Bronchial epithelial cell (primary cell): ENCODE measurements at places on chromosomes 2 and 18.

GRCh38 chr2:172859581-172860335 lies 124.1 kb downstream of the RAPGEF4 start:
- DNase-seq, result no peak

- no peak for DNase-seq
These were observed 416.6 kb downstream of the PLCL1 start for GRCh38 chr2:198220763-198221610.

DNA sequence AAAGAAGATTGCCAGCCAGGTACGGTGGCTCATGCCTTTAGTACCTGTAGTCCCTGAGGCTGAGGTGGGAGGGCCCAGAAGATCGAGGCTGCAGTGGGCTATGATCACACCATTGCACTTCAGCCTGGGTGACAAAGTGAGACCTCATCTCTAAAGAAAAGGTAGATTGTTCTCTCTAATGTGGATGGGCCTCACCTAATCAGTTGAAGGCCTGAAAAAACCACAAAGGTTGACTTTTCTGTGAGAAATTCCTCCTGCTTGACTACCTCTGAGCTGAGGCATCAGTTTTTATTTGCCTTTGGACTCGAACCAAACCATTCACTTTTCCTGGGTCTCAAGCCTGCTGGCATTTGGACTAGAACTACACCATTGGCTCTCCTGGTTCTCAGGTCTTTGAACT lies 142.1 kb upstream of the CYP26B1 start:
- DNase-seq, result no peak

DNA sequence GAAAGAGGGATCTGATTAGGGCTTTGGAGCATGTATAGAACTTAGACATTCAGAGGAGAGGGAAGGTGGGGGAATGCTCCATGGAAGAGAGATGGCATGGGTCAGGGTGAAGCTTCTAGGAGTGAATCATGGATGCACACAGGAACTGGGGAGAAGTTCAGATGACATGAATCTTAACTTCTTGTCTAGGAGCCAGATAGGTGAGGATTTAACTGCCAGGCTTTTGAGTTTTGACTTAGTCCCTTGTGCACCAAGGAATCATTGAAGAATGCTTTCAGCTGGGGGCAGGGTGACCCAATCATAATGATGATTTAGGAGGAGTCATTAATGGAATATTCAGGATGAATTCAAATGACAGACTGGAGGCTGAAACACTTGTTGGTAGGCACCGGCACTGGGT lies 48.7 kb downstream of the ACYP2 start:
- no peak for DNase-seq

DNA sequence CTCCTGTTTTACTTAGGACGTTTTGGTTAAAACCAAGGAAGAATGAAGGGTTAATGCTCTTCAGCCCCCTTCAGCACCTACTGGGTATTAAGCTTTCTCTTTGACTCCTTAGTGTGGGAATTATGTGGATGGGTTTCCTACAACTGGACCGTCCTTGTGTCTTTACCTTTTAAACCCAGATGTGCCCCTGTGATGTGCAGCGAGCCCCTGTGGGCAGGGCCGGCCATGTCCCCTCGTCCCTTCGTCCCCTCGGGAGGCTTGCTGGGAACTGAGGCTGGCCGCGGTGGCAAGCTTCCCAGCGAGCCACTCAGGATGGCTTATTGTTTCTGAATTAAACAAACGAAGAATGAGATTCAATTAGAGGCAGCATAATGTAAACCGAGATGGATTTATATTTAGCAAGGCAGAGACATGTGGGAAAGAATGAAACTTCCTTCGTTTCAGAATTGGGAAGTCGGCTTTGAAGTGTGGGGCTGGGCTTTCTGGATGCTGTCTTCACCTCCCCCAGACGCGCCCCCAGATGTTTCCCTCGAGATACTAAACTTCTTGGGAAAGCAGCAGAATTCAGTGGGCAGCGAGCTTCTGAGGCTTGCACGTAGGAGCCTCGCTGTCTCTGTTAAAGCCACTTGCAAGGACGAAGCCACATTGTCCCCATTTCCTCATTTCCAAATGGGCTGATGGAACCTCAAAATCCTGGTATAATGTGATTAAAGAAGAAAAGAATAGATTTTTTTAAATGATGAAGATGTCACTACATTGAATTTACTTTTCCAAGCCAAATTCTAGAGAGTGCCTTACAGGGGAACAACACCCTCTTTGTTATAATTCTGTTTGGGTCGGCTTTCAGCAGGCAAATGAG lies 146.0 kb downstream of the VAPA start:
- no peak for DNase-seq

- no peak for DNase-seq
These were observed 701.6 kb upstream of the ZEB2 start for GRCh38 chr2:145221516-145221915.

GRCh38 chr2:149658553-149658952 lies 71.0 kb upstream of the MMADHC start:
- no peak for DNase-seq

GRCh38 chr2:132937629-132938028 lies 267.6 kb upstream of the LYPD1 start:
- DNase-seq, result no peak

GRCh38 chr18:52813635-52814416 lies 473.8 kb downstream of the DCC start:
- DNase-seq, result peak; percentile 10

DNA sequence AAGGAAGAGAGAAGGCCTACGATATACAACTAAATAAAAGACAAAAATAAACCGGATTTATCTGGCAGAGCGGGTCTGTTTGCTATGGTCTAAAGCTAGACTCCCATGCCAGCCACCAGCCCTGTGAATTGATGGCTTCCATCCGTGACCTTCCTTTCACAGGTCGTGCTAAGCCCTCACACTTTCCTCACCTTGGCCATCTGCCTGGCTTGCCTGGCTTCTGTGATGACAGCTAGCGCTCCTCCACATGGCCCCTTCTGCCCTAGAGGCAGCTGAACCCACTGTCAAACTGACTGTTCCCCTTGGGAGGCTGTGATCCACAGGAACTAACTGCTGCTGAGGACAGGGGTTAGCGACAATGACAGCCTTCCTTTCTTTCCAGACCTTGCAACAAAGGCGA lies 32.5 kb downstream of the GAREM1 start:
- DNase-seq, result no peak

DNA sequence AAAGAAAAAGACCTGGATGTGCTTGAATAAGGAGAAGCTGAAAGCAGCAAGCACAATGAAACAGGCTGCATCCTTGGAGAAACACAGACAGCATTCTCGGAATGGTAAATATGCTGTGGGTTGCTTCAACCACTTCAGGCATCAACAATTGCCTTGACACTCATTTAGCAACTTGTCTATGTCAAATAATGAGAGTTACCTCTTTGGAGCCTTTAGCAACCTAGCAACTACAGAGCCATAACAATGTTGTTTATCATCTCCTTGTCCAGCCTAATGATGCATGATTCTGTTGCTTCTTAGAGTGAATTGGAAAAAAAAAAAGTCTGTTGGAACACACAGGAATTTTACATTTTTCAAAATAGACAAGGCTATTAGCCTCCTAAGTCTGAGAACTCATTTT lies 410.6 kb downstream of the PIK3C3 start:
- DNase-seq, result no peak

DNA sequence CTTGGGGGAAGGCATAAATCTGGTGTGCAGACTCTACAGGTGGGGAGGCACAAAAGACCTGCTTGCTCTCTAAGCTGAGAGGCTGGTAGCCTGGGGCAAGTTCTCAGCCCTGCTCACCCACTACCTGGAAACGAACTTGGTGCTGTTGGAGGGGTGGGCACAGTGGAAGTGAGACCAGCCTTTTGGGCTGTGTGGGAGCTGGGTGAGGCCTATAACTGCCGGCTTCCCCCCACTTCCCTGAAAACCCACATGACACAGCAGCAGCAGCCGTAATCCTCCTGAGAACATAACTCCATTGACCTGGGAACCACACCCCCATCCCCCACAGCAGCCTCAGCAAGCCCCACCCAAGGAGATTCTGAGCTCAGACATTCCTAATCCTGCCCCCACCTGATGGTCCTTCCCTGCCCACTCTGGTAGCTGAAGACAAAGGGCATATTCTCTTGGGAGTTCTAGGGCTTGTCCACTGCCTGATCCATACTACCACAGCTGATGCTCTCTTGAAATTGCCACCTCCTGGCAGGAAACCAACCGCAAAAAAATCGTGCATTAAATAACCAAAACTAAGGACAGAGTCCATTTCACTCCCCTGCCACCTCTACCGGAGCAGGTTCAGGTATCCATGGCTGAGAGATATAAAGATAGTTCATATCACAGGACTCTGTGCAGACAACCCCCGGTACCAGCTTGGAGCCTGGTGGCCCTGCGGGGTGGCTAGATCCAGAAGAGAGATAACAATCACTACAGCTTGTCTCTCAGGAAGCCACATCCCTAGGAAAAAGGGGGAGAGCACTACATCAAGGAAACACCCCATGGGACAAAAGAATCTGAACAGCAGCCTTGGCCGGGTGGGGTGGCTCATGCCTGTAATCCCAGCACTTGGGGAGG lies 178.1 kb downstream of the NDUFA10 start:
- no peak for DNase-seq

- DNase-seq, result no peak
These were observed 9.1 kb upstream of the ZNF804A start for GRCh38 chr2:184589261-184589660.

- DNase-seq, result no peak
These were observed 221.5 kb upstream of the SLC35G4 start for GRCh38 chr18:11387880-11388279.

DNA sequence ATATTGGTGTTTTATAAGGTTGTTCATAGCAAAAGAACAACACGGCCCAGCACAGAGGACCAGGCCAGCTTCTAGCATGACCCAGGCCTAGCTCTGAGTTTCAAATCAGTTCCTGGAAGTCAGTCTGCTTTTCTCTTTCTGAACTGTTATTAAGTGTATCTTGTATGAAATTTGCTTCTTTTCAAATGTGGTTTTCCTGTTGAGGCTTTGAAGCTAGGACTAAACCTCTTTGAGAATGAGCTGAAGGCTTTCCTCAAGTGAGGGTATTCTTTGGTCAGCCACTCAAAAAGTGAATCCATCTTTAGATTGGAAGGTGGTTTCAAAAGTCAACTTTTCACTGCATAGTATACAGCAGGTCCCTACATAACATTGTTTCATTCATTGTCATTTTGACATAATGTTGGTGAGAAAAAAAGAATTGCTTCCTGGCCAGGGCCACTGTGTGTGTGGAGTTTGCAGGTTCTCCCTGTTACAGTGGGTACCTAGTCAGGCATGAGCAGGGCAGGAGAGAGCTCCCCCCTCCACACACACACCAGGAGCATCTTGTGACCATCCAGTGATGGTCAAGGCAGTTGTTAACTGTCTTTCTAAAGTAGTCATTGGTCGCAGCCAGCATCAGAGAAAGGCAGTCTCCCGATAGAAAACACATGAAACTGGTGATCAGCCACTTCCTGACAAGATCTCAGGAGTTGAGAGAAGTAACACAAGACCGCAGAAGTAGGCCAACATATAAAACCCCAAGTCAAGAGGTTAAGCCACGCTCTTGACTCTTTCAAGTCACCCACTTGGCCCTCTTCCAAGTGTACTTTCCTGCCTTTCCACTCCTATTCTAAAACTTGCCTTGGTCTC lies 6.7 kb upstream of the ACAA2 start:
- DNase-seq, result no peak

- DNase-seq, result no peak
These were observed 16.3 kb upstream of the SP3 start for GRCh38 chr2:173981520-173981919.

GRCh38 chr2:192161656-192162290 lies 33.0 kb downstream of the TMEFF2 start:
- no peak for DNase-seq

DNA sequence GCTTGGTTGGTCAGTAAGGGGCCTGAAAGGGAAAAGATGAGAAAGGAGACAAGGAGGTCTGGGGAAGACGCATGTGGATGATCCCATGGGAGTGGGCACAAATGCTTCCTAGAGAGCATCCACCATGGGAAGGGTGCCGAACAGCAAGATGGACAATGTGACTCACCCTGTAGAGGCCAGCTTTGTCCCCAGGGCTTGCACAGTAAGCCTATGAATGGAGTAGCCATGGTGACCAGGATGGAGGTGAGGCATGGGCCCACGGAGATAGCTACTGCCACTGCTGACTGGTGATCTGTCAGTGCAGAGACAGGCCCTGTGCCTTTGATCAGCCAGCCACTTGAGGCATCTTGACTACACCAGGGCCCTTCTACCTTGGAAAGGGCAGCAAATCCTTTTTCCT lies 172.6 kb downstream of the HAUS1 start:
- no peak for DNase-seq

DNA sequence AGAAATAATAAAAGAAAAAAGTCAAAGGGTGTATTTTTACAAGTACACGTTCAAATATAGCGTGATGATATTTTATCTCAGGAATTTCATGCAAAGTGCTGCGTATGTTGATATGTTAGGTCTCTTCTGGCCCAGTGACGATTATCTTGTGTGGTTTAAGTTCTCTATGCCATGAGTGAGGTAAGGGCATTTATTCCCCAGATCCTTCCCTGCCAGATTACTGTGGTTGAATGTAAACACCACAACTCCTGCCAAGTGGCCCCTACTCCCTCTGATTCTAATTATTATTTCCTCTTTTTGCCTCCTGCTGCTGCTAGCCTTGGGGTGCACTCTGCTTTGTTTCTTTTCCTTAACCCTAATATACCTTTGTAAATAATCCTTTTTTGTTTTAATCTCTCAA lies 12.2 kb downstream of the SCN2A start:
- DNase-seq, result no peak

- DNase-seq, result no peak
These were observed 36.9 kb upstream of the DSEL start for GRCh38 chr18:67553437-67553836.

DNA sequence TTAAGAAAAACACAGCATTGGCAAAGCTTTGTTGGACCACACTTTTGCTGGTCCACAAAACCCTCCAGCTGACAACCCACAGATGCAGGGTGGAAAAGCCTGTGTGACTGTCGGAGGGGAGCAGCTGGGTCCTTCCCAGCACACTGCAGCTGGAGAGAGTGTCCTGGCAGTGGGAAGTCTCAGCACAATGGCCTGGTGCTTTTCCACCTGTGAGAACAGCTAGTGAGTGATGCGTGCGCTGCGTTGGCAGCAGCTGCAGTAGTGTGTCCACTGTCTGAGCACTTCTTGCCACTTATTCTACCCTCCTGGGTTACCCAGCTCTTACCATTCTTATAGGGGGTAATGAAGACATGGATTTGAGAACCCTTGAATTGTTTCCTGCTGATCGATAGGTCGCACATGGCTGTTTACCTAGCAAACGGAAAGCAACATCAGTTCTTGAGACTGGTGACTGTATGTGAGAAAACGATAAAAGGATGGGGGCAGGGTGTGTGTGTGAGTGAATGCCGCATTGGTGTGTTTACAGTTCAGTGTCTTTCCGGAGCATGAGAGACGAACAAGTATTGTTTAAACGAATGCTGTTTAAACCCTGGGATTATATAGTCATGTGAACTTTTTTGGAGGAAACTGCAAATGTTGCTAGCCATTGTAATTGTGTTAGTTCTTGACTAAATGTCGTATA lies 69.7 kb downstream of the LYPD6 start:
- no peak for DNase-seq

DNA sequence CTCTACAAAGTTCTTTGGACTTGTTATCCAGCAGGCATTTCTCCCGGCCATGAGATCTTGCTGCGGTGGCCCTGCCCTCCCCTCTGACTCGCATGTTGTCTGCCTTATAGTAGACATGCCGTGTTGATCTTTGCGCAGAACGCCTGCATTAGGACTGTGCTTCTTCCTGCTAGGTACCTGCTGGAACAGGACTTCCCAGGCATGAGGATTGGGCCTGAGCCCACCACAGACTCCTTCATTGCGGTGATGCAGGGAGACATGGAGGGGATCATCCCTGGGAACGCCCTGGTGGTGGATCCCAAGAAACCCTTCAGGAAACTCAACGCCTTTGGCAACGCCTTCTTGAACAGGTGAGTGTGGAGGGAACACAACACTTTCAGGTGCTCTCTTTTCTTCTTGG lies 10.1 kb downstream of the EHD3 start:
- no peak for DNase-seq
